Stimulated activated CD4-positive, alpha-beta T cell treated with anti-CD3 and anti-CD28 coated beads, Interleukin-4, amount 100 ng/mL, for 24 hours (primary cell): ENCODE measurements at places on chromosomes 2 and 18.

- peak; percentile 61 for DNase-seq
Observed at GRCh38 chr18:62637807-62638687, 77.3 kb upstream of the PHLPP1 start.

- no peak for DNase-seq
Observed at GRCh38 chr2:46937471-46937901, 21.9 kb upstream of the MCFD2 start.

- no peak for DNase-seq
Observed at GRCh38 chr2:217742276-217742675, 260.5 kb downstream of the TNS1 start.

GRCh38 chr2:106554411-106554810 lies 67.2 kb downstream of the CD8B2 start:
- DNase-seq = no peak

DNA sequence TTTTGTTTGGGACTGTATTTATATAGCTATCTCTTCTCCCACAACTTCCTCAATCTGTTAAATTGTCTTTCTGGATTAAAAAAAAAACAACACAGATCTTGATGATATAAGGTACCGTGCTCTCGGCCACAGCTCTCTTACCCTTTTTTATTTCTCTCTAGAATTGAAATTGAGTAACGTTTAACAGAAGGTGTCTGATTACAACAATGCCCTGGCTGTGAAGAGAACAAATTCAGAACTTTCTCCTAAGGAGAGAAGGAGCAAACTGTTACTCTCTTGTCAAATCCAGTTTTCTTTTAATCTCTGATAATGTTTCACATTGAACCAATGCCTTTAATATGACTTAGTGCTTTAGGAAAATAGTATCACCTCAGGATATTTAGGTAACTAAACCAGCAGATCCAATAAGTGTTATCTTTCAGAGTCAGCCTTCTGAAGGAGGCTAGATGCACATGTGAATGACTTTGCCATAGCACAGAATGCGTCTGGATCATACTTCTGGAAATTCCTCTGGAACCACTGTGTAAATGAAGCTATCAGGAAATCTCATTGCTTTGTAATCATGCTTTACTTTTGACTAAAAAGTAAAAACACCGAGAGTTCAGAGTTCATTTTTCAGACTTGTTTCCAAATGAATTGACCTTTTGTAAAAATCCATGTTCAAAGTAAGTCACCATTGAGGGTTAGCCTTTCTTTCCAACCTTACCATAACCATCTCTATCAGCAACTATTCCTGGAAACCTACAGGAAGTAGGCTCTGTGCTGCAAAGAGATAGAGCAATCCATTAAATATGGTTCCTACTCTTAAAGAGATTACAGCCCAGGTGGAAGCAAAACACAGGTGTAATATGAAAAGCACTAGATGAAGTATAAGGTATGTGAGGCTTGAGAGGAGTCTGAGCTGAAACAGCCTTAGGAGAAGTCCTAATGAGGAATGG lies 147.0 kb upstream of the OSR1 start:
- DNase-seq = no peak

- no peak for DNase-seq
Observed at GRCh38 chr2:233265899-233266431, 14.5 kb downstream of the ATG16L1 start.
